ENCODE measurements at places on chromosomes 5 and 9.

GRCh38 chr5:29277642-29278041 lies 1915.8 kb upstream of the CDH6 start:
- DNase-seq: no peak

DNA sequence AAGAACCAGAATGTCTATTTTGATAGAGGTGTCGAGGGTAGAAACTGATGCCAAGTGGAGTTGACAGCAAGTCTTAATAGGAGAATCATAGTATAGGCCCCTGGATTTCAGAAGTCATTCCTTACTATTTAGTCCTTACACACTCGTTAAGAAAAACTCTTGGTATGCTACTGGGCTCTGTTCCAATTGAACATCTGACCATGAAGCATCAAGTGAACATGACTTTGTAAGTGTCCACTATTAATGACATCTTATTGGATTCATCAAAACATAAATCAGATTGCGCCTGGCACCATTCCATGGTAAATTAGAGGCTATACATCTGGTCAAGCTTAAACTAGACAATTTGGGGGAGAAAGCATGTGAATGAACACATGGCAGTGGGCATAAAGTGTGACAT lies 1056.5 kb upstream of the EDIL3 start:
- DNase-seq: no peak

GRCh38 chr9:79164406-79164805 lies 407.4 kb upstream of the TLE4 start:
- no peak for DNase-seq

DNA sequence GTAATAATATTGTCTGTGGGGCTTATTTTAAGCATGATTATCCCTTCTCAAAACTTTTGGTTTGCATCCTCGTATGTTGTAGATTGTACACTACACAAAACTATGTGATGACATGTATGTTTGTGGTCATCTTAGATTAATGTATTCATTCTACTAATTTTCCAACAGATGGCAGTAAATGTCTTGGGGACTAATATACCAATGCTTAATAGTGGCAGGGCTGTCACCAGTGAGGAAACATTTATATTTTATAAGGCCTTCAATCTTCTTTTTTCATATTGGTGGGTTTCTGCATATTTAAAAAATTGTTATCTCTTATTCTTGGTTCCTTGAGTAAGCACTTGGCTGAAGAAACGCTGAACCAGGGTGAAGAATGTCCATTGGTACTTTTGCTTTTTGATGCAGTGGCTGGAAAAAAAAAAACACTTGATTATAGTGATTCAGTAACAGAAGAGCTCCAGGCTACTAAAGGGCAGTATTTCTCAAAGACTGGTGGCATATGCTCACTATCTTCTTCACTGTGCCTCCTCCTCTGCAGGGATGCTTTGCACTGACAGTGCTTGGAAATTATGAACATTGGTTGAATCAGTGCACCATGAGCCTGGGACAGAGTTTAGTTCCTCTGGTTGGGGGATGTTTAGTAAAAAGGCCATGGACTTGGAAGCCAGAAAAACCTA lies 530.3 kb downstream of the RASEF start:
- no peak for DNase-seq

DNA sequence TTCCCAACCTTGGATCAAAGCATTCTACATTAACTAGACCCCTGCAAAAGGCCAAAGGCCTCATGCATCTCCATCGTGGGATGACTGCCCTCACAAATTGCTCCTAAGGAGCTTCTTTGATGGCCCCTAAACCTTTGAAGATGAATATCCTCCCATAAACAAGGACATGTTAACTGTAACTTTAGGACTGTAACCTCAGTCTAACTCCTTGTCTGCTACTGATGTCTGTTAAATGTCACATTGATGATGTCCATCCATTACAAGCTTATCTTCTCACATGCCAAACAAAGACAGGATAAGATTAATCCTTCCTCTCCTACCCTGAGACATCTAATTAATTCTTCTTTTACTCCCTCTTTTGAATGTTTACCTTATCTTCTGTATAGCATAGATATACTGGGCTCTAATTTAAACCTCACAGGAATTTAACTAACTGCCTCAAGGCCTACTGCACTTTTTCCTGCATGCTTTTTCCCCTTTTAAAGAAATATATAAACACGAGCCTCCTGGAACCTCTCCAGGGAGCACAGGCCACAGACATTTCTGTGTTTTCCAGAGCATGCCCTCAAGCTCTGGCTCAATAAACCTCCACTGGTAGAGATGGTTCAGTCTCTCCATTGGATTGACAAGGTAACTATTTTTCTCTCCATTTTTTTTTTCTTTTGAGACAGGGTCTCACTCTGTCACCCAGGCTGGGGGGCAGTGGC lies 90.6 kb upstream of the SLC25A48 start:
- DNase-seq: no peak

DNA sequence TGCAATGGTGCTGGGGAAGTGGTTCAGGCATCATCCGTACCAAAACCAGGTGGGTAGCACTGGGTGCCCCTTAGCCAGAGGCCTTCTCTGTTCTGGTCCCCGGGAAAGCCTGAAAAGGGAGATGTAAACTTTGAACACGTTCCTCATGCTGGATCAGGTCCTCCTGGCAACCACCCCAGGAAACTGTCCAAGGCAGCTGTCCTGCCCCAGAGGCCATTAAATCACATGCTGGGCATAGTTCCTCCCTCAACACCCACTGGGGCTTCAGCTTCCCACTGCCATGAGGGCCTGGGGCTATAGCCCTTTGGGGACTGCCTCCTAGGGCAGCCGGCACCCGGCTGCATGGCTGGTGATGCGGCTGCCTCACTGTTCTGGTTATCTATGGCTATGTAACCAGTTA lies 228.9 kb upstream of the MVB12B start:
- DNase-seq: no peak

DNA sequence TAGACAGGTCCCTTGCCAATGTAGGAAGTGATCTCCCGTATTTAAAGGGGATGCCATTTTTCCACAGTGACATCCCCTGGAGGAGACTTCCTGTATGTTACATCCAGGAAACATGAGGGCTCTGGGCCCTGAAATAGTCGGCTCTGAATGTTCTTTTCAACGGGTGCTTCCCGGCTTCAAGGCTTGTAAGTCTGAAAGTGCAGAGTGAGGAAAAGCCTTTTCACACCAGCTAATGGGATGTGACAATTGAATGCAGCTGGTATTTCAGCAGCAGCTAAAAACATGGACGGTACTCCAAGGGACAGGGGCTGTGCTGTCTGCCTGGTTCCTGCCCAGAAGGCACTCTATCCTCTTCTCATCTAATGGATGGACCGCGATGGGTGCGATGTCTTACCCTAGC lies 1.4 kb downstream of the IL9 start:
- no peak for DNase-seq

- no peak for DNase-seq
Measured at GRCh38 chr5:139077899-139078298, 120.3 kb downstream of the SIL1 start.

- DNase-seq: no peak
Measured at GRCh38 chr5:148793261-148793660, 33.1 kb upstream of the ADRB2 start.

DNA sequence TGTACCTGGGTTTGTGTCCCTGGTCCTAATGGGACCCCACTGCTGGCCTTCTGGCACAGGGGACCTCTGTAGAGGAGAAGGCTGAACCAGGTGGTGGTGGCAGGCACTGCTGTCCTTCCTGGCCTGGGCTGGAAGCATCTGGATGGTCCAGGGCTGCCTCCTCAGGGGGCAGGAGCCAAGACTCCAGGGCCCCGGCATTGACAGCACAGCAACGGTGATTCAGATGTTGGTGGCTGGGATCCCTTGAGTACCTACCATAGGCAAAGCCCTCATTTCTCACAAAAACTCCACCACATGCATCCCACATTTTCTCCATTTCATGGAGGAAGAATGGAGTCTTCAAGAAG lies 15.0 kb downstream of the FGD3 start:
- no peak for DNase-seq

DNA sequence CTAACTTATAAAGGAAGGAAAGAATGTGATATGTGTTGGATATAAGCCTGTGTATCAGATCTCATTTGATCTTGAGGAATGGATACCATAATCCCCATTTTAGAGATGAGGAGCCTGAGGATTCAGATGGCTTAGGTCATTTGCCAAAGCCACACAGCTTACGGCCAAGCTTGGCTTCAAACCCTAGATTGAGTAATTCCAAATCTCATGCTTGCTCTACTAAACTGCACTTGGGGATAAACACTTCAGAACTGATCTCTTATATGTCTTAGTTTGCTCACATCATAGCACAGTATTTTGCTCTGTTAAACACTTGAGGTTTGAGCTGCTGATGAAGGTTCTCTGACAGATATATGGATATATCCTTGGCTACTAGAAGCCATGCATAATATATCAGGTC lies 504.4 kb downstream of the NTRK2 start:
- no peak for DNase-seq

DNA sequence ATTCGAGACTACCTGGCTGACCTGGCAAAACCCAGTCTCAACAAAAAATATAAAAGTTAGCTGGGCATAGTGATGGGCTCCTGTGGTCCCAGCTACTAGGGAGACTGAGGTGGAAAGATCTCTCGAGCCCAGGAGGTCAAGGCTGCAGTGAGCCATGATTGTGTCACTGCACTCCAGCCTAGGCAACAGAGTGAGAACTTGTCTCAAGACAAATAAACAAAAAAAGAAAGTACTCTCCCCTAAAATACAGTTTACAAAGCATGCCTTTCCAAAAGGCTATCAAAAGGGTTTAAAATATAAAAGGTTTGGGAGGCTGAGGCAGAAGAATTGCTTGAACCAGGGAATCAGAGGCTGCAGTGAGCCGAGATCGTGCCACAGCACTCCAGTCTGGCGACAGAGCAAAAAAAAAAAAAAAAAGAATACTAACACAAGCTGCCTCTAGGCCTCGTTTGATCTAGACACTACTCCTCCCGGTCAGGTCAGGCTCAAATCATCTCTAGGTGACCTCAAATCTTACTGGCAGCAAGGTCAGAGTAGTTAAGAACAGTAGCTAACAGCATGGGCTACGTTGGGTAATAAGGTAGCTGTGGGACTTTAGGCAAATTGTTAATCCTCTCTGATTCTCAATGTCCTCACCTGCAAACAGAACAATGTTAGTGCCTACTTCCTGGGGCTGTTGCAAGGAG lies 9.3 kb downstream of the NAIF1 start:
- DNase-seq: no peak

DNA sequence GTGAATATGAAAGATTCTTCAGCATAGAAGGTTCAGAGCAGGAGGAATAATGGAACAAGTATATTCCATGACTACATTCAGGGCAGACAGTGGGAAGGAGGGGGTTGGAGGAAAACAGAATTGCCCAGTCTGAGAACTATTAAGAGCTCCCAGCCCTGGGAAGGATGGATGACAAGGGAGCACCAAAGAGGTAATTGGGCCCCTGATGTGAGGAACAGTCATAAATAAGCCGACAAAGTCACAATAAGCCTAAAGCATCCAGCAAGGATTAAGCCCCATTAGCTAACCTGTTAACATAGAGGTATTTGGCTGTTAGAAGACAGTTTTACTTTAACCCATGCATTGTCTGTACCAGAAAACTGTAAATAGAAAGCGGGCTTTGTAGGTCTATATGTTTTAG lies 348.7 kb upstream of the SEMA6A start:
- no peak for DNase-seq

DNA sequence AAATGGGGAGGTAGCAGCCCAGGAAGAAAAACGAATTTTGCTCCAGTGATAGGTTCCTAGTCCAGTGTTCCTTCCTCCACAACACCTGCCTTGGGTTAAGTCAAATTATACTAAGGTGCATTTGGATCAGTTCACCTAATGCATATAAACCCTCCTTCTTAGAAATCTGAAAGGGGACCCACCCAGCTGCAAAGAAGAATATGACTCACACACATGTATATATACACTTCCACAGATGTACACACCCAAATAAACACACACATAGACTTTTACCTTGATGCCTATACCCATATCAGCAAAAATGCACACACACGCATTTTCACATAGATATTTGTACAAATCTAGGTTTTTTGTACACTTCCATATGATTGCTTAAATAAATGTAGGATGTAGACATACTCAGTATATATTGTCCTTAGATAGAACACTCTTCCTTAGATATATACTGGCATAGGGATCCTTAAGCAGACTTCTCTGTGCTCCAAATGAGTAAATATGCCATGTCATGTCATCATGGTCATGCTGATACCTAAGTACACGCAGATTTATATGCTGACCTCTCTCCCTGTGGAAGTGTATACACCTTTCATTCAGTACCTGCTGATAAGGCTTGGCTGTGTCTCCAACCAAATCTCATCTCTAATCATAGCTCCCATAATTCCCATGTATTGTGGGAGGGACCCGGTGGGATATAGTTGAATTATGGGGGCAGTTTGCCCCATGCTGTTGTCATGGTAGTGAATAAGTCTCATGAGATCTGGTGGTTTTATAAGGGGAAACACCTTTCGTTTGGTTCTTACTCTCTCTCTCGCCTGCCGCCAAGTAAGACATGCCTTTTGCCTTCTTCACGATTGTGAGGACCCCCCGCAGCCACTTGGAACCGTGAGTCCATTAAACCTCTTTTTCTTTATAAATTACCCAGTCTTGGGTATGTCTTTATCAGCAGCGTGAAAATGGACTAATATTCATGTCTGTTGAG lies 10.2 kb downstream of the ADRB2 start:
- no peak for DNase-seq

DNA sequence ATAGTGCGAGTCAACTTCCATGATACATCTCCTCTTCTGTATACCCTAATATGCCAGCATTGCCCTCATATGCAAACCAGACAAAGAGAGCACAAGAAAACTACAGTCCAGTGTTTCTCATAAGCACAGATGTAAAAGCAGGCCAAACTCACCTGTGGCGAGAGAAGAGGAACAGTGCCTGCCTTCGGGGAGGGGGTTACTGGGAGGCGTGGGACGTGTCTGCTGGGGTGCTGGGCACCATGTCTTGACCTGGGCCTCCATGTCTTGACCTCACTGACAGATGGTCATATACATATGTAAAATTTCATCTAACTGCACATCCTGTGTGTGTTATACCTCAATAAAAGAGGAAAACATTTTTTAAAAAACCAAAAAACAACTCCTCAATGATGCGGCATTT lies 159.3 kb upstream of the PPP1R26 start:
- no peak for DNase-seq

DNA sequence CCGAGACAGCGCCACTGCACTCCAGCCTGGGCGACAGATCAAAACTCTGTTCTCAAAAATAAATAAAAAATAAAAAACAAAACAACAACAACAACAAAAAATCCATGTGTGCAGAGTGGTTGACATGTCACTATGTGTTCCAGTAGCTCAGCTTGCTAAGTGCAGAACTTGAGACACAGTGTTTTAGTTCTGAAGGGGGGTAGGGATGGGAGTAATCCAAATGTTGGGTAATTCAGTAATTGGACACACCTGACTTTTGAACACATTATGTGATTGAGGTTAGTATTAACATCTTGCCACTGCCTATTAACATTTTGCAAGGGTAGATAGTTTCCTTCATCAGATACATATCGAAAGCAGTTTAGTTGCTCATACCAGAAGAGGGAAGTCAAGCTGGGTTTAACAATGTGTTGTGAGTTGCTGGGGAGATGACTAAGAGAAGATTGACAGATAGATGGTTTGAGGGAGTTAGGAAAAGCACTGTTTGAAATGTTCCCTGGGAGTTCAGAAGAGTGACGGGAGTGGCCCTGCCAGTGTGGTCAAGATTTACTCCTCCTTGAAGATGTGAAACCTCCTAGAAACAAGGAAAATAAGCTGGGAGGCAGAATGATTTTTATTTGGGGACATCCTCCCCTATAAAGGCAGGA lies 928 bp downstream of the HACD4 start:
- DNase-seq: no peak

All from cortex of kidney (tissue), 1 donor.